GM12864 (cell line): ENCODE measurements at places on chromosomes 7 and 10.

GRCh38 chr7:76278540-76278939, 23.9 kb upstream of the HSPB1 start:
- DNase-seq = no peak

DNA sequence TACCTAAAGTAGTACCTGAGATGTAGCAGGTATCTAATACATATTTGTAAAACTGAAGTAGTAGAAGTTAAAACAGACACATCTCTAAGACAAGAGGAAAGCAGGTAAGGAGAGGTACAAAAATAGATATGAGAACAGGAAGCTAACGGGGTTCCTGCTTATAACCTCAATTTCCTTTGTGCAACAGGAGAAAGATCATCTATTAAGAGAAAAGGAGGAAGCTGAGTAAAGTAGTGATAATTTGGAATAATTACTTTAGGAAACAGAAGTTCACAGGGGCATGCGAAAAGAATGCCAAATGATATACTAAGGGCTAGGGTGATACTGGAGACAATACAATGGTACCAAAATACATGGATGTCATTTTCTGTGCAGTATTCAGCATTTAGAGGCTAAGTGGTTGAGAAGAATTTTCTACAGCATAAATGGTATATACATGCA, 108.7 kb downstream of the NRBF2 start:
- DNase-seq = no peak

DNA sequence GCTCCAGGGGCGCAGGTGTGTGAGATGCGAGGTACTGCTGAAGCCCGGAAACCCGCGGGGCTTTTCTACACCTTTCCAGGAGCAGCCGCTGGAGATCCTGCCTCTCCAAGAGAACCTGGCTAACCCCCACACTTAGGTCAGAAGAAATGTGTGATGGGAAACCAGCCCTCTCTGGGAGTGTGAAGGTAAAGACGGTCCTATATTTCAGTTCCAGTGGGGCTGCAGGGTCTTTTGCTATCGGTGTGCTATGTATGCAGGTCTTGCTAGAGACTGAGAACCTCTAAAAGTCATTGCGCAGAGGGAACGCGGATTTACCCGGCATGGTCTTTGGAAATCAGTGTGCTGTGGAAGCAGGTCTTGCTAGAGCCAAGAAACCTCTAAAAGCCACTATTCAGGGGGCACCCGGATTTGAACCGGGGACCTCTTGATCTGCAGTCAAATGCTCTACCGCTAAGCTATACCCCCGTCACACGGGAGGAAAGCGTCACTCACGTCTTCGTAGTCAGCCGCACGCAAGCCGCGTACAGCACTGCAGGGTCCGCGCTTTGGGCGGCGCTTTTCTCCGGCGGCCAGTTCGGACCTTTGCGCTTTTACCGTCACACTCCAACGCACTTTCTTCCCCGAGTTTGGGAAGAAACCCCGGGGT, 46.0 kb downstream of the ZNF777 start:
- DNase-seq = peak; percentile 50

DNA sequence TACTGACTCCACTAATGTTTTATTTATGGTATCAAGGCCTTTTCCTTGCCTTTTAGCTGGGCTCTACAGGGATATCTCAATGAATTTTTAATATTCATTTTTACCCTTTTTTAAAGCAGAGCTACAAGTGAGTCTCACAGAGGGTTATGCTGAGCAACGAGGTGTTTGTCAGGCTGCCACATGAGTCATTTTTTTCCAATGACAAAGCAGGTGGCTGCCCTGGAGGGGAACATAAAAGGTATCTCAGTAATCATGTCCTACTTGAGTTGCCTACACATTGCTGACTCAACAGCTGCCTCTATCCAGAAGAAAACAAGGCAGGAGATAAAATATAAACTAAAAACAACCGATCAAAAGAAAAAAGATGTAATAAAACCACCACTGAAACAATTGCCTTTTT, 1004.9 kb upstream of the POT1 start:
- no peak for DNase-seq

DNA sequence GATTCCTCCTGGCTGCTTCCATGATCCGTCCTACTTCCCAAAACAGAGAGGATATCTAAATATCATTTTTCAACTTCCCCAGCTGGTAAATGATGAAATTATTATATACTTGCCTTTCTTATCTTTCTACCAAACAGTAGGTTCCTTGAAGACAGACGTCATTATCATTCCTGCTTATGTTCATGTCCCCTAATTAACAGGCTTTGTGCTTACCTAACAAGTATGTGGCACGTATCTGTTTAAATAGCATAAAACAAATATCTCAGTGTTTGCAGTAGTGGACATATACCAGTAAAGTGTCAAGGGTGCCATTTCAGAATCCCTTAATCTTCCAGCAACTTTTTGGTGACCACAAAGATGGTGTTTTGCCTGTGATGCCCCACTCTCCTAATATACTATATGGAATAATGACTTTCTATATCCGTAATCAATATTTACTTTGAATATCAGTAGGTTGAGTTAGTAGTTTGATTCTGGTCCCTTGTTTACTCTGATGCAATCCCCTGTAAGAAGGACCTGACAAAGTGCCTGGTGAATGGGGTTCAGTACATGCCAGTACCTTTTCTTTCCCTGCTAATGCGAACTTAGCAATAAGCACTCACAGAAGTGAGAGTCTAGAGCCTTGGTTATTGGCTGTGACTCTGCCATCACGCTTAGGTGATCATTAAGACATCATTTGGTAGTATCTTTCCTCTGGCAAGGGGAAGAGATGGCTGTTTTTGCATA, 124.4 kb downstream of the ITIH5 start:
- no peak for DNase-seq

GRCh38 chr7:26688388-26688787, 176.0 kb downstream of the SKAP2 start:
- DNase-seq = no peak

GRCh38 chr7:113731571-113731970, 187.2 kb downstream of the PPP1R3A start:
- DNase-seq = no peak

GRCh38 chr7:82726038-82726800, 282.6 kb upstream of the CACNA2D1 start:
- DNase-seq = no peak

DNA sequence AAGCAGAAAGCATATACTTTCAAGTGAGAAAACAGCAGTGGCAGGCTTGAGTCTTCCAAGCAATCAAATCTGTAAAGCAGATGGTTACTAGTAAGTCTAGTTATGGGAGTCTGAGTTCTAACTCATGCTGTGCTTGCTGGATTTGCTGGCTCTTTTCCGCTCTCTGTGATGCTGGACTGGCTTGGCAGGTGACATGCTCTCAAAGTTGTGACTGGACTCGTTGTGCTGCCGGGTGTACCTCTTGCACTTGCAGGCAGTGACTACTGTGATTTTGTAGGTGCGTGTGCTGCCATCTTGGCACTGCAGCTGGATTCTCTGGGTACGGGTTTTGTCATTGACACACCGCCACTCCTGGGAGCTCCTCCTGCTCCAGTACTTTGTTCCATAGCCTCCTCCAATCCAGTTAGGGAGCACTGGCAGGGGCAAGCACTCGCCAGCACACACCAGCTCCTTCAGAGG, 3.1 kb downstream of the SOSTDC1 start:
- DNase-seq = no peak

- DNase-seq = no peak
Measured at GRCh38 chr10:92091965-92092364, 168.4 kb downstream of the BTAF1 start.

DNA sequence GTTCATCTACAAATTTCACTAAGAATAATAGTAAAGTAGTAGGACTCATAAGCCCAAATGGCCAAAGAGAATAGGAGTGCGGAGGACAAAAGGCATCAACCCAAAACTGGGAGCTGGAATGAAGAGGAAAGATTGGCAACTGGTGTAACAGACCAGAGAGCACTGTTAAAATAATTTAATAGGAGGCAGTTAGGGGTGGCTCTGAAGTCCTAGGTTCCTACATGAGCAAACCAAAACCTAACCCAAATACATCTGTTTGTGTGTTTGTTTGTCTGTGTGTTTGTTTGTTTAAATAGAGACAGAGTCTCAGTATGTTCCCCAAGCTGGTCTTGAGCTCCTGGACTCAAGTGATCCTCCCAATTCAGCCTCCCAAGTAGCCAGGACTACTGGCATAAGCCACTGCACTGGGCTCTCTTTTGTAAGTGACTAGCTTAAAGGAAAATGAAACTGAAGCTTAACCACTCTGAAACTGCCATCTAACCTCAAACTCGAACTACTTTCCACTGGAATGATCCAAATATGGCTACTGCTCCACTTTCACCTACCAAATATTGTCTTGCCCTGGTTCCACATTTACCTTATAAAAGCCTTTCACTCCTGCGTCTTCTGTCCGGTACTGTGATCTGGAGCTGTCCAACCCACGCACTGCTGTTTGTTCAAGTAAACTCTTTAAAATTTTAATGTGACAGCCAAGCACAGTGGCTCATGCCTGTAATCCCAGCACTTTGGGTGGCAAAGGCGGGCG, 94.9 kb downstream of the AKR1D1 start:
- peak; percentile 29 for DNase-seq

DNA sequence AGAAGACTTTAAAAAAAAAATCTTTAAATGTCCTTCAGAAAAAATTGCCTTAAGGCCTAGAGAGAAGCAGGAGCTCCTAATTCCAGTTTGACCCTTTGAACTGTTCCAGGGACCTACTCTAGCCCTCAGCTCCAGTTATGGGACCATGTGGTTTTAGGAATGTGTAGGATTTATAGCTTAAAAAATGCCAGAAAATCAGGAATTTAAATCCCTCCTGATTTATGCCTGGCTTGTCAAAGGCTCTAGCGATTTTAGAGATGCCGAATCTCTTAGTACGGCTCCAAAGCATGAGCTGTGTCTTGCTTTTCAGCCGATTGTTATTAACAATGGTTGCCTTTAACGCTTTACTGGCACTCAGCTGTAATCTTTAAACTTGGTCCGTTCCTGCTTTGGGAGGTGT, 130.6 kb upstream of the NPVF start:
- no peak for DNase-seq

GRCh38 chr10:66684581-66684980, 241.3 kb upstream of the LRRTM3 start:
- DNase-seq = no peak

DNA sequence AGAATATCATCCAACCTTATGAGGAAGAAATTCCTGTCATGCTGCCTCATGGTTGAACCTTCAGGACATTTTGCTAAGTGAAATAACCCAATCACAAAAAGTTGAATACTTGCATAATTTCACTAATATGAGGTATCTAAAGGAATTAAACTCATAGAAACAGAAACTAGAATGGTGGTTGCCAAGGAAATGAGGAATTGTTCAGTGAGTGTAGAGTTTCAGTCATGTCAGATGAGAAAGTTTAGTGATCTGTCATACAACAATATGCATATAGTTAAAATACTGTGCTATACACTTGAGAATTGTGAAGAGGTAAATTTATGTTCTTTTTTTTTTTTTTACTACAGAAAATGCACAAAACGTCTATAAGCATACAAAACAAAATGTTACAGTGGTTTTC, 60.7 kb downstream of the R3HCC1L start:
- DNase-seq = no peak

GRCh38 chr7:116231949-116232348, 21.6 kb downstream of the TES start:
- DNase-seq = no peak
